ENCODE measurements at places on chromosomes 2 and 18.

DNA sequence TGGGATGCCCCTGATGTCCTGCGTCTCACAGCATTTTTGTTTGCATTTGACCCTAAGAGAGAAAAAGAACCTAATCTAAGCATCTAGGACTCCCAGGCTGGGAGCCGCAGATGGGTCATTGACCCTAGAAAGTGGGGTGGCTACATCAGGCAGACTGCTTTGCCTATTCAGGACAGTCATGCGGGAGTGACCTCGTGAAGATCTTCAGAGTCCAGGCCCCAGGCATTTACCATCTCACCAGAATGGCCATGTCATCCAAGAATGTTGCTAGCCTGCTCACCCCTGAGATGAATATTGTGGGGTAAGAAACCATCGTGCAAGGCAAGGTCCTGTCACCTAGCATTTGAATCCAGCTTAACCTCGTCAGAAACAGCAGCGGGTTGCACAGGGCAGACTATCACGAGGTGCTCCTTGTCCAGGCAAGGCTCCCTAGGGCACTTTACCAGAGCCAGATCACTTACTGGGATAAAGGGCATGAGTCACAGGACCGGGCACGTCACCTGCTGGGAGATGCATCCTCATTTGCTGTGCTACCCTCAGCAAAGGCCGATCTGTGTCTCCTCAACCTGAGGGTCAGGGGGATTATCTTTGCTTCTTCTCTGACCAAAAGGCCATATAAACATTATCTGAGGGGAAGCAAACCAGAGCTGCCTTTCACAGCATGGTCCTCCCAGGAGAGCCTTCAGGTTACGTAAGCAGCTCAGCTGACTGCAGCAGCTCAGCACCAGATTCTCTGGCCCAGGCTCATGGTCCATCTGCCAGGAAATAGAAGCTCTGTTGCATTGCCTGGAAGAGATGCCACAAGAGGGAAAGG lies 162.3 kb downstream of the ACKR3 start:
- DNase-seq = no peak

- DNase-seq = no peak
Observed at GRCh38 chr18:36089001-36089400, 21.6 kb upstream of the RPRD1A start.

DNA sequence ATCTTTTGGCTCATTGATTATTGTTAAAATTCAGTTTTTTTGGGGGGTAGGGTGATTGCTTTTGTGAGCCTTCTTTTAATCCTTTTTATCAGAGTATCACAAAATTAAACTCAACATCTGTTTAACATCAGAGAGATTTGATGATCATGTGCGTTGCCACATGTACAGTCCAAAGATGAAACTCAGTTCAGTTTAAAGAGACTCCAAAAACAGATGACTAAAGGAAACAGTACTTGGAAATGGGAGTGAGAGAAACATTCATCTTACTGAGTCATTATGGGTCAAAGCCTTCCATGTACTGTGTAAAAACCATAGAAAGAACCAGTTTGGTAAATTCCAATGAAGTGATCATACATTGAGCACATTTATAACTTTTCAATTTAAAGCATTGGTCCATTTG lies 53.0 kb downstream of the LYPD6 start:
- no peak for DNase-seq

- DNase-seq = no peak
Observed at GRCh38 chr2:132681766-132682165, 11.8 kb upstream of the LYPD1 start.

- no peak for DNase-seq
Observed at GRCh38 chr18:63263444-63263843, 56.1 kb downstream of the BCL2 start.

DNA sequence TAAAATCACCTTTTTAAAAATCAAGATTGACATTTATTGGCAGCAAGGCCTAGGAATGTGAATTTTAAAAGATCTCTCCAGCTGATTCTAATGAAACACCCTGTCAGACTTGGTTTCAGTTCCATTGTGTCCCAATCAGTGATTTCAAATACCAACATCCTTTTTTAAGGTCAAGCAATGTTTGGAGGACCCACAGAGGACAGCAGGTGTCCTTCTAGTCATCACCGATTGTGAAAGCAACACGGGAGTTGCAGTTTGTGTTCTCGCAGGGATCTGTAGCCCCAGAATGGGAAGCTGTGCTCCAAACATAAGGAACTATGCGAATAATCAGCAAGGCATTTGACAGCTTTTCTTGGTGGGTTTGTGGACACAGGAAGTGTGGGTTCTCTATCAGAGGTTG lies 4.5 kb upstream of the KIDINS220 start:
- no peak for DNase-seq

DNA sequence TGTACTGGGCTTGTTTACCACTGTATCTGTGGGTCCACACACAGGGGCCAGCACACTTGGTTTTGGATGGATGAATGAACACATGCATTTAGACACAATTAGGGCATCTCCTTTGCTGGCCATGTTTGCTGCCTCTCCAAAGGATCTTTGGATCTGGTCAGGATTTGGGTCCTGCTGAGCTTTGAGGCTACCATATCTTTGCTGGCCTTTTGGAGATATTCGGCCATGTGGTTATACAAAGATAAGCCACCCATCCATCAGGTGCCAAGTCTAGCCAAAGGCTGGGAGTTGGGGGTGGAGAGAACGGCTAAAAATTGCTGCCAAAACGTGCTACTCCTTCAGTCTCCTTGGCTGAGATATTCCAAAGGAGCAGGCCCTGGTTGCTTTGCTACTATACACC lies 18.2 kb upstream of the FZD7 start:
- DNase-seq = no peak

GRCh38 chr18:68919900-68920299 lies 122.0 kb downstream of the CCDC102B start:
- DNase-seq = no peak

DNA sequence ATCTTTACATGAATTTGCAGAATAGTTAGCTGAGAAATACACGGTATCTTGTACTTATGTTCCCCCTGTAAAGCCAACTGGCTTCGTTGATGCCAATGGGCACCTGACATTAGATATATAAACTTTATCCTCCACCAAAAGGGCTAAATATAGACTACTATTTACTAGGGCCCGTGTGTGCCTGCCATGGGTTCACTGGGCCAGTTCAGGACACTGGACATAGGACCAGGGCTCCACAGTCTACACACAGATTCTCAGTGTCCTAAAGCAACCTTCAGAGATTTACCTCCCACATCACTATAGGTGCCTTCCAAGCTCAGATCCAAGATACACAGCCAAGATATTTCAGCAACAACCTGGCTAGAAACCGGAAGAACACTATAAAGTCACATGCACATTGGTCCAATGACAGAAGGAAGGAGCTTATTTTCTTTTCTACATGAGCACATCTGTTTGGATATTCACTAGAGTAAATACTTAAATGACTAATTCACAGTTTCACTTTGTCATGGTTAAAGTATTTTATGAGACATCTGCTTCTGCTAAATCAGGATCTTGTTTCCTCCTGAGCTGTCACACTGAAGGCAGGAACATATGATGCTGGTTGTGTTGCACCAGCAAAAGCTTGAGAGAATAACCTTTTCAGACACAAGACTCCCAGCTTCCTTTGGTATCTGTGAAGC lies 95.1 kb downstream of the MYO5B start:
- no peak for DNase-seq

- no peak for DNase-seq
Observed at GRCh38 chr2:5359397-5359796, 332.8 kb upstream of the SOX11 start.

DNA sequence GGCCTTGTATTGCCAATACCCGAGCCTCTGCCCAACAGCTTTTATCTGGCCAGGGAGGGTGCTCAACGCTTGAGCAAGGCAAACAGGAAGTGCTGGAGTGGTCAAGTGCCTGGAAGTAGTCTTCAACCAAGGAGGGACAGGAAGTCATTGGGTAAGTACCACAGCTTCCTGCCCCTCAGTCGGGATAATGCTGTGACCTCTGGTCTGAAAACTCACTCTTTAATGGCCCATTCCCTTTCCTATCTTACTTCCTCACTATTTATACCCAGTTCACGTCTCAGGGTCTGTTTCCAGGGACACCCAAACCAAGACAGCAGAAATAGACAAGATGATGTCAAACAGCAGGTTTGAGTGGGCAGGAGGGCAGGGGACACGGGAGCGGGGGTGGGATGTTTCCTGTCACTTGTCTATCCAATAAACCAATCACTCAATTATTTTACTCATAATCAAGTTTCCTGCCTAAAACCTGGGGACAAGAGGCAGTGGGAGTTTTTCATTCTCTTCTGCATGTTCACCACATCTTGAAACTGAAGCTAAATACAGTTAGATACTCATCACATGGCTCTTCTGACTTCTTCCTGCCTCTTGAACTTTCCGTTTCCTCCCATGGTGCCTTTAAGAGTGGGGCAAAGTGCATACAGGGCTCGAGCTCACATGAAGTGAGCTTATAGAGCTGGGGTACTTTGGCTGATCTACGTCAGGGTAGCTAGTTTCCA lies 68.9 kb upstream of the CAB39 start:
- DNase-seq = peak; percentile 64

- no peak for DNase-seq
Observed at GRCh38 chr18:53566626-53567025, 657.8 kb downstream of the MBD2 start.

DNA sequence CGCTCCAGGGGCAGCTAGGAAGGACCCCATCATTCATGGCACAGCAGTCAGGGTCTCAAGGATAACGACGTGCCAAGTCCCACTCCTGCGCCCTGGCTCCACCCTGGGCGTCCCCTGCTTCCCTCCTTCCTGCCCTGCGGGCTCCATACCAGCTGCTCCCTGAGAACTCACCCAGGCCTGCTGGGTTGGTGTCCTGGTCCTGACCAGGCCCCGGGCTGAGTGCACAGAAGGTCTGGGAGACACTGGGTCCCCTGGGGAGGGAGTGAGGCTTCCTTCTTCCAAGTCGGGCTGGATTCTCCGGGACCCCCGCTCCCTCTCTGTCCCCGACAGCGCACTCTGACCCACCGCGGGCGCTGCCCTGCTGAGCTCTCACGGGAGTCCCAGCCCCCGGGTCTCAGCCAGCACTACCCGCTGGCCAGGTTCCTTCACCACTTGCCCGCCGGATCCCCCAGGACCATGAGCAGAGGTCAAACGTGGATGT lies 160.2 kb downstream of the PXDN start:
- DNase-seq = no peak

DNA sequence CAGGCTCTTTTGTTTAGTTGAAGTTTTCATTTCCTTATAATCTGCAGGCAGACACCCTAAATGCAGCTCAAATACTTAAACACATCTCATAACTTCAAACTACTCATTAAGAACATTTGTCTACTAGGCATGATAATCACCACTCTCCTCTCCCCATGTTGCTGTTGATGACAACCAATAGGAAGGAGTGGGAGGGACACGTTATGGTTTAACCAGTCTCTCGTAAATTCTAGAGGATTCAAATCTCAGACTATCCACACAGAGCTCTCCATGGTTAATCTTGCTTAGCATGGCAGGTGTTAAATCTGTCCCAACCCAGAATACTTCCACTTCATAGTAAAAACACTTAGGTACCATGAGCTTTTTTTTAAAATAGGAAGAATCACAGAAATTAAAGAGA lies 127.4 kb upstream of the AQP4 start:
- no peak for DNase-seq

GRCh38 chr18:56451188-56451587 lies 187.2 kb downstream of the TXNL1 start:
- no peak for DNase-seq

DNA sequence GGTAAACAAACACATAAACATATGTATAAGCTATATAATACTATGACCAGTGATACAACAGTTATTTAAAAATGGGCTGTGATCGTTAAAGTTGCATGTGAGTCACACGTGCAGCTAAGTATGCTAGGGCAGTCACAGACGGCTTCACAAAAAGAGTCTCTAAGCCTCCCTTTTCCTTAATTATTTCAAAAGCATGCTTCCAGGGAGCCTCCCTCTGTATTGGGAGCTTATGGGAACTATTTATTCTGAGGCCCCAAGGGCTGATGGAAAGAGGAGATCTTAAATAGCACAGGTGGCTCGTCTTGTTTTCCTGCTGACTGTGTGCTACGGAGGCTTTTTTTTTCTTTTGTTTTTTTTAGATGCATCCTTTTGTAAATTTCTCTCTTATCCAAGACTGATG lies 94.3 kb downstream of the ADCYAP1 start:
- no peak for DNase-seq

- DNase-seq = no peak
Observed at GRCh38 chr2:16226943-16227664, 286.8 kb downstream of the MYCN start.

DNA sequence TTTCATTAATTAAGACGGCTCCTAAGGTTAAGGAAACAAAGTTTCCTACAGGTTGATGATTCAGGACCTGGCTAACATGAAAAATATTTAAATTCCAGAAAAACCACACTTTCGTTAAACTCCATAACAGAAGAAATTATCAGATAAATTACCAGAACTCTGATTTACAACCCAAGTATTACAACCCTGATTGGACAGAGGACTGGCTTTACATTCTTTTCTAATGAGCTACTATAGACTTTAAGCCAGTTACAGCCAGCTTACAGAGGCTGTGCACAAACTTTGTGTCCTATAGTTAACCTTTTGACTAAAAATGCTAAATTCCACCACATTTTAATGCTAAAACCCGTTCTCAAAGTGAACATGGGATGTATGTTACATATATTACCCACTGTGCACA lies 458.6 kb downstream of the KCNJ3 start:
- DNase-seq = no peak

- peak; percentile 40 for DNase-seq
Observed at GRCh38 chr2:134282629-134283400, 28.9 kb downstream of the MGAT5 start.

- no peak for DNase-seq
Observed at GRCh38 chr2:141199711-141200110, 931.1 kb downstream of the LRP1B start.

DNA sequence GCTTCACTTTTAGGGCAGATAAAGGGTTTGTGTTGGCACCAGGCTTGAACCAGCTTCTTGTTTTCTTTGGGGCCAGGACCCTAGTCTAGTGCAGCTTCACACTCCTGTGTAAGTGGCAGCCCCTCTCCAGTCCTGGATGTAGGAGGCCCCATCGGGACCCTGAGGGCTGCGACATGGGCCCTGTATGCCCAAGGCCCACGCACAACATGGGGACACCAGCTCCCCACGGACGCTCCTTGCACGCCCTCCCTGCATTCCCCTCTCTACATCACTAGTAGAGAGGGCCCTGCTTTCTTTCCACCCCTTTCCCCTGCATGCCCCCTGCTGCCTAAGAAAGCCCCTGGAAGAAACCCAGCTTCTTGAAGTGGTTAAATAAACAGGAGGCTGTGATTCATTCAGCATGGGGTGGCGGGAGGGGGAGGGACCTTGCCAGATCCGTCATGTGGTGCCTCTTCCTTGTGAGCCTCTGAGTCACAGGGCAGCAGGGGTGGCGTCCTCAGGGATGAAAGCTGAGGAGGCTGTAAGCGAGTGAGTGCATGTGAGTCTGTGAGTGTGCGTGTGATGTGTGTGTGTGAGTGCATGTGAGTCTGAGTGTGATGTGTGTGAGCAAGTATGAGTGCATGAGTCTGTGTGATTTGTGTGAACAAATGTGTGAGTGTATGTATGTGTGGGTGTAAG lies 42.5 kb downstream of the COPS8 start:
- peak; percentile 56 for DNase-seq

- no peak for DNase-seq
Observed at GRCh38 chr2:9594366-9595054, 36.3 kb downstream of the YWHAQ start.

GRCh38 chr2:14424478-14425390 lies 207.8 kb upstream of the LRATD1 start:
- DNase-seq = no peak

- no peak for DNase-seq
Observed at GRCh38 chr2:28665041-28665704, 86.5 kb upstream of the PPP1CB start.

GRCh38 chr2:134320930-134321329 lies 67.1 kb downstream of the MGAT5 start:
- DNase-seq = peak; percentile 15

- DNase-seq = no peak
Observed at GRCh38 chr2:197628043-197628500, 47.3 kb downstream of the RFTN2 start.
